Stimulated activated CD8-positive, alpha-beta memory T cell treated with anti-CD3 and anti-CD28 coated beads, Interleukin-4, amount 100 ng/mL, for 4 hours (primary cell): ENCODE measurements at places on chromosomes 7 and 10.

DNA sequence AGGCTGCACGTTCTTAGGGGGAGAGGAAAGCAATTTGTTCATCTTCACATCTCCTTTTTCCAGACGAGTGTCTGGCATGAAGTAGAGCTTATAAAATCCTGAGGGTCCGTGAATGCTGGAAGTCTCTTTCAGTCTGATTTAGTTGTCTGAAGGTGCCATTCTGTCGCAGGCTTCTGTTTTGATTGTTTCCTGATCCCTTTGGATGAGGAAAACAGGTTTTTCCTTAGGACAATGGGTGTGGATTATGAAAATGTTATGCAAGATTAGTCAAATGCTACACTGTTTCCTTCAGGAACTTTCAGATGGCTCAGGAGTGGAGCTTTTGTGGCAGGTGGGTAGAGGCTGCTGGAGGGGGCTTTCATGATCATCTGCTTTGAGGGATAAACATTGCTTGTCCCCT lies at the start of gene ITPRID1:
ITPRID1 (plus strand) TSS at position 301 of the 400 bp plus-strand sequence. CDS start 38,935 bp downstream, outside the sequence.
- DNase-seq = no peak

DNA sequence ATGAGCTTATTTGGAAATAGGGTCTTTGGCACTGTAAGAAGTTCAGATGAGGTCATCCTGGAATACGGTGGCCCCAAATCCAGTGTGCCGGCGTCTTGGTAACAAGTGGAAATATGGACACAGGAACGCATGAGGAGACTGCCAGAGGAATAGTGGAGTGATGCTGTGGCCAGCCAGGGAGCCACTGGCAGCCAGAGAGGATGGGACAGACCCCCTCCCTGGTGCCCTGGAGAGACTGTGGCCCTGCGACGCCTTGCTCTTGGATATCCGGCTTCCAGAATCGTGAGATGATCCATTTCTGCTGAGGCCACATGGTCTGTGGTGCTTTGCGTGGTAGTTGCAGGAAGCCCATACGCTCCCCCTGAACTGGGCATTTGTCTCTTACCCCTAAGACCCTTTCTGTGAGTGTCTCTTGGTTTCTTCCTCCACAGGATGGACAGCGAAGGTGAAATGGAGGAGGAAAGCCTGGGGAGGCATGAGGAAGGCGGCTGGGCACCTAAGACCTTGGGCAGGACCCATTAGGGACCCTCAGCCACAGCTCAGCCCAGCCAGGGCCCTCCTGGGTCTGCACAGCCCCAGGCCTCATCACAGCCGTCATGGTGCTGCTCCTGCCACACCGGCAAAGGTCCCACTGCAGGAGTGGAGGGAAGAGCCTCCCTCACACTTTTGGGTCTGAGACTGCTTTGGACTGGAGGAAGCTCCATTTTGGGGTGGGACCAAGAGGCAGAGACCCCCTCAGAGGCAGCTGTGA lies 53.6 kb downstream of the INSIG1 start:
- DNase-seq = no peak

- DNase-seq = no peak
Measured at GRCh38 chr7:32519763-32520162, 24.5 kb downstream of the AVL9 start.

DNA sequence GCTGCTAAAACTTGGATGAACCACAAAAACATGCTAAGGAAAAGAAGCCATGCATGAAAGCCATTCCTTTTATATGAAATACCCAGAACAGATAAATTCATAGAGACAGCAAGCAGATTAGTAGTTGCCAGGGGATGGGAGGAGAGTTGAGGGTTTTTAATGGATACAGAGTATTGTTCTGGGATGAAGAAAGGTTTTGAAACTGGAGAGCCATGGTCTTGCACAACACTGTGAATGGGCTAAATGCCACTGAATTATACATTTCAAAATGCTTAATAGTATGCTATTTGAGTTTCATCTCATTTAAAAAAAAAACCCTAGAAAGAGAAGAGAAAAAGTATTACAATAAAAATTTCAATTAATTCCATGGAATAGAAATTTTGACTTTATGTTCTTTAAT lies 154.3 kb downstream of the GNAT3 start:
- DNase-seq = no peak

DNA sequence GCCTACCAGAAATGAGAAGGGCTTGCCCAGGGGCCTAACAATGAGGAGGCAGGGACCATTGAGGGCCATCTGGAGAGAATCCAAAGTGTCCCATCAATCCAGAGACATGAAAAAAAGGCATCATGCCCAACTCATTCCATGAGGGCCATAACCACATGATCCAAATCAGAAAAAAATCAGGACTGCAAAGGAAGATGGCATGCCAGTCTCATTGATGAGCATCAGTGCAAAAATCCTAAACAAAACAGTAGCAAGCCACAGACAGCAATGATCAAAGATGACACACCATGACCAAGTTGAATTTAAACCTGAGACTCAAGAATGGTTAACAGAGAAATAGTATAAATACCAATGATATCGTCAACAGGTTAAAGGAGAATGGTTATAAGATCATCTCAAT lies 7.0 kb upstream of the CYP3A4 start:
- DNase-seq = no peak

DNA sequence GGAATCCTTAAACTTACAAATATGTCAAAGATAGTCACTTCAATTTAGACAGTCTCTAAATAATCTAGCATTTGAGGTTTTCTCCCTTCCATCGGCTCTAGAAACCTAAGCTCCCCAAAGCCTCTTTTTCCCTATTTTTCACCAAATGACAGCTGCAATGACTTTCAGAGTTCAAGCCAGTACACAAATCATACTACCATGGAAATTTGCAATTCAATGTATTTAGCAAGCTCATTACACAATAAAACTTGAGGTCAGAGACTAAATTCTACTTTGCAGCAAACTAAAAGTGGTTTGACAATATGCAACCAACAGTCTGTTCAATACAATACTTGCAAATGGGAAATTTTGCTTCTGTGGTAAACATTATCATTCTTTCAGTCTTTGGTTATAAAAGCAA lies 80.3 kb downstream of the SKIDA1 start:
- no peak for DNase-seq

DNA sequence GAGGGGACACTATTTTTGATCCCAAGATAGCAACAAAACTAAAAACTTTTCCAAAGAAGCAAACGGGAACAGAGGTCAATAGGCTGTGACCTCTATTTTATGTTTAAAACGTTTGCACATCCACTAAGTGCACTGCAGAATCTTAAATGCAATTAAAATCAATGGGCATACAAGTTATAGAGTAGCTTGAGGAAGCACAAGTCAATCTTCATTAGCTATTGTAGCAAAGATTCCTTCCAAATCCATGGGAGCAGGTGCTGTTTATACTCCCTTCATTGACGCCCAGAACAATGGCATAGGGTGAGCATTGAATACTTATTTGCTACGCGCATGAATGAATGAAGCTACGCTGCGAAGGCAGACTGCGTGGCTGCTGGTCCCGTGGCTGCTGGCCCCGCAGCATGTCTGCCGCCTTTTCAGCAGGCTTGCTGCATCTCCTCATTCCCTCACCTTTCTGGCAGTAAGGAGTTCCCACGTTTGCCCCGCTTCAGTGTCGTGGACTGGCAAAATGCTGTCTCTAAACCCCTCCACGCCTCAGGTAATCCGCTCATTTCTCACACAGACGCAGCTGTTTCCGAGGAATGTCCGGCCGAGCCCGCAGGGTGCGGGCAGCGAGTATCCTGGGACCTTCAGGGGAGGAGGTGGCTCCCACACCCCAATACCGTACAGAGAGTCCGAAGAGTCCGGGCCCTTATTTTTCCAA lies 754 bp upstream of the PHYHIPL start:
- DNase-seq = no peak

DNA sequence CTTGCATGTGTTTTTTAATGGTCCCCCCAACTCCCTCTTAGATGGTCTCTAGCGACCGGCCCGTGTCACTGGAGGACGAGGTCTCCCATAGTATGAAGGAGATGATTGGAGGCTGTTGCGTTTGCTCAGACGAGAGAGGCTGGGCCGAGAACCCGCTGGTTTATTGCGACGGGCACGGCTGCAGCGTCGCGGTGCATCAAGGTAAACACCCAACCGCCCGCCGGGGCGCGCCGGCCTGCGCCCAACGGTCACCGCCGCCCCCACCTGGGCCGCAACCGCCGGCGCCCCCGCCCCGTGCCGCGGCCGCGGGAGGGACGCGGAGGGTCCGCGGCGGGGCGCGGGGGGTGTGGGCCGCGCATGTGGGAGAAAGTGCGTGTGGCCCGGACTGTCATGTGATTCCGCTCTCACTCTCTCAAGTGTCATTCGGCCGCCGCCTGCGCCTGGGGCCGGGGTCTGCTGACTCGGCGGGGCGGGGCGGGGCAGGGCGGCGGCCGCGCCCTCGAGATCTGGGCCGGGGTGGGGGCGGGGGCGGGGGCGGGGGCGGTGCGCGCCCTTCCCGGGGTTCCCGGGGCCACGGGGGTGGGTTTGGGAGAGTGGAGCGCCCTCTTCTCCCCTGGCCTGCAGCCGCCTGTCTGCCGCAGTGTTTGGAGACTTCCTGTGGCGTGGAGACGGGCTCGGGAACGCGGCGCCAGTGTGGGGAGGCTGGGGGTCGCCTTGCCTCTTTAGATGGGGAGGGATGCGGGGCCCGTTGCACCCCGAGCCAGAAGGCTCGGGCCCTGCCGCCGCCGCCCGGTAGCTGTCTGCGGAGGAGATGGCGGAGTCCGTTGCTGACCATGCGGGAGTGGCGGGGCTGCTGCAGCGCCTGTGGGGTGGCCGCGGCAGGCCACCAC lies 817 bp downstream of the MLLT10 start:
- DNase-seq = no peak
